ENCODE measurements at places on chromosomes 5 and 9. TPM values are rescaled to one million over a fixed set of nuclear protein-coding genes. Genes with fewer than 3 reads are reported as not detected.

DNA sequence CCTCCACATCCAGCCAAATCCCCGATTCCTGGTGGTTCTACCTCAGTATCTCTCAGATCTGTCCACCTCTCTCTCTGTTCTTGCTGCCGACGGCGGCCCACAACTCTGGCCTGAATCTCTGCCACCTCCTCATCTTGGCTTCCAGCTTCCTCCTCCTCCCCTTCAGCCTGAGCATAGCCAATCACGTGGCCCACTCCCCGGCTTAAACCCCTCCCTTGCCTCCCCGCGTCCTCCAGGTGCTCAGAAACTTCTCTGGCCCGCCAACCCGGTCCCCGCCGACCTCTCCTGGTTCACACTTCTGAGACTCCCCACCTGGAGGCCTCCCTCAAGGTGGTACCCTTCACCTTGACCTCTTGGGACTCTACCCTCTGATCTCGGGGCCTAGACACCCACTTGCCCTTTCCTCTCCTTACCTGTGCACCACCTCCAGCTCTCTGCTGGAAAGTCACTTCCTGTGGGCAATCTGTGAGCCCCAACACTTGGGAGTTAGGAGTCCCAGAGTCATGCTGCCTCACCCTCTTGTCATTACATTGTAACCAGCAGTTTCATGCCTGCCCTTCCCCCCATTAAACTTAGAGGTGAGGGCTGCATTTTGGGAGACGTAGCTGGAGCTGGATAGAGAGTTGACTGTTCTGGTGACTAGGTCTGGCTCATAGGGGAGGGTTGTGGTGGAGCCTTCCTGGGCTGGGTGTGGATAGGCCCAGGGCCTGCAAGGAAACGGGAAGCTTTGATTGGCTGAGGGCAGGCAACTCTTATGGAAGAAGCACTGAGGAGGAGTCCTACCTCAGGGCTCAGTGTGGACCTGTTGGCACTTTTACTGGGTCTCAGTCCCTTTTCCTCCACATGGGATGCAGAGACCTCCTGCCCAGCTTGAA lies 4.5 kb upstream of the SET start:
- H3K27ac ChIP-seq = peak overlapping the region; percentile 82
- H3K4me1 ChIP-seq = peaks cover 3% of the 10 kb centered on the region
- no peaks in the 10 kb centered on the region for H3K27me3 ChIP-seq

DNA sequence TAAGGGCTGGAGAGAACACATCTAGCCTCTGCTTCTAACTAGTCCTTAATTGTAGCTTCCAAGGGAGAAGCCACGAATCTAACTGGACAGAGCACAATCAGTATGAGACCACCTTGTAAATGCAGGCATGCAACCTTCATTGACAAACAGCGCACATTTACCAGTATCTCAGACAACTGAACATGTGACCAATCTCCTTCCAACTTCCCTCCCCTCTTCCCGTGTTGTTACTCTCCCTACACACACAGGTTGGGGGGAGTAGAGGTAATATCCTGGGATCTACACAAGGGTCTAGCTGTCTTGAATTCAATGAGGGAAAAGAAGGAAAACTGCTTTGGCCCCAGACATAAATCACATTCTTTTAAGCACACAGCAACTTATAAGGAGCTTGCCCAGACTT lies 77.6 kb downstream of the LIFR start:
- no peaks in the 10 kb centered on the region for H3K27me3 ChIP-seq
- H3K27ac ChIP-seq = no peak overlapping the region
- no peaks in the 10 kb centered on the region for H3K36me3 ChIP-seq
- H3K4me1 ChIP-seq = no peaks in the 10 kb centered on the region
- no peak for DNase-seq

DNA sequence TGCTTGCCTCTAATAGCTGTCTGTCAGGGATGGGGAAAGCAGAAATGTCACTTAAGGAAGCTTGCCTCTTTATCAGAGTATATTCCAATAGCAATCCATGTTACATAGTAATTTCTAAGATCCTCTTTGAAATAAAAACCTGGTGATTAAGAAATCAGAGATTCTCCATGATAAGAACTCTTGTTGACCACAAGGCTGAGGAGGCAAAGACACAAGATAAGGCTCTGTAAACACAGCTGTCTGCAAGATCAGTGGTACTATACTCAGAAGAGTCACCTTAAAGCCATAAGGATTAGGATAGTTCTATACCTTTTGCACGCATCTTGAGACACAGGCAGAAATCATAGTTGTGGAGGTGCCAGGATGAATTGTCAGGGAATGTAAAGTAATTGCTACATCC lies 40.3 kb downstream of the HEXB start:
- no peak overlapping the region for H3K4me3 ChIP-seq
- no peaks in the 10 kb centered on the region for H3K36me3 ChIP-seq
- no peaks in the 10 kb centered on the region for H3K4me1 ChIP-seq
- no peak overlapping the region for H3K27ac ChIP-seq
- H3K27me3 ChIP-seq = no peaks in the 10 kb centered on the region

GRCh38 chr5:88393042-88393441 lies 124.4 kb upstream of the TMEM161B start:
- no peak overlapping the region for H3K4me3 ChIP-seq
- H3K27me3 ChIP-seq = no peaks in the 10 kb centered on the region
- no peaks in the 10 kb centered on the region for H3K4me1 ChIP-seq
- DNase-seq = no peak

- DNase-seq = no peak
- no peak overlapping the region for H3K27ac ChIP-seq
- H3K27me3 ChIP-seq = no peaks in the 10 kb centered on the region
Observed at GRCh38 chr5:157990583-157991181, 131.7 kb upstream of the CLINT1 start.

GRCh38 chr5:161483721-161484120 lies 62.8 kb downstream of the GABRB2 start:
- DNase-seq = no peak
- H3K4me1 ChIP-seq = no peaks in the 10 kb centered on the region
- no peak overlapping the region for H3K27ac ChIP-seq
- H3K36me3 ChIP-seq = no peaks in the 10 kb centered on the region
- H3K27me3 ChIP-seq = no peaks in the 10 kb centered on the region

GRCh38 chr5:52283221-52283620 lies 504.5 kb upstream of the ITGA1 start:
- no peak overlapping the region for H3K27ac ChIP-seq

Gene FSTL4
- not detected for total RNA-seq

Gene NRG2
- total RNA-seq = 2.5 TPM

Gene PPP2CA
- total RNA-seq = 437 TPM

Gene RASGRF2
- 10.9 TPM for total RNA-seq
